ENCODE measurements at places on chromosomes 7 and 10.

GRCh38 chr10:26243351-26243720 lies 26.8 kb downstream of the GAD2 start:
- DNase-seq: no peak

DNA sequence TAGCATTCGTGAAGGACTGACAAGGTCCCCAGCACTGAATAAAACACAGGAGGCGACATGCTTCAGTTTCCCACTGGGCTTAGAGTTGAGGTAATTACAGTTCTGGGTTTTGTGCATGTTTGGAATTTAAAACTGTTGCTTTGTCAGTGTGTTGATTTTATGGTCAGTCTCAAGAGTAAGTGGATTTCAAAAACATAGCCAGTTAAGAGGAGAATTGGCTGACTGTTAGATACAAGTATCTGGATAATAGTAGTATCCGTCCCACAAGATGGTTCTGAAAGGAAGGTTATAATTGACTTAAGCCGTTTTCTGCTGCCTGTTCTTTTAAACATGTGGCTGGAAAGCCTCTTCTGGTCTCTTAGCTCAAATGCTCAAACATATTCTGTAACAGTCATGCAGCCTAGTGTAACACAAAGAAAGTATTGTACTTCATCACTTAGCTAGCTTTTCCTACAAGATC lies 170.9 kb downstream of the POLR1F start:
- DNase-seq: no peak

- no peak for DNase-seq
Measured at GRCh38 chr7:12207046-12207445, 4.0 kb upstream of the TMEM106B start.

DNA sequence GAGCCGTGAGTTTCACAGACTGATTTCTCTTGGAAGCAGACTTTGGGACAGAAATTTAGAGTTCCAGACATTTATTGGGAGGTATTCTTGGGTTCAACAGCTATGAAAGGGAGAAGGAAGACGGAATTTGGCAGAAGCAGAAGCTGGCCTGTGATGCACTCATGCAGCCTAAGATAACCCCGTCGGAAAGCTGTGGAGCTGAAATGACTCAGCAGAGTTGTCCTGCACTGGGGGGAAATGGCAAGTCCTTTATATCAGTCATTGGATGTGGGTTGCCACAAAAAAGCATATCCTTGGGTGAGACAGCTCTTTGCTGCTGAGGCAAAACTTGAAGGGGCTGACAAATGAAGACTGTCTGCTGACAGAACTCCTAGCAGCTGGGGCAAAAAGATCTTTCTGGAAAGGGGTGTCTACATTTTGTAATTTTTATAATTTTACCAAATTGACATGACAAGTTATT lies 11.5 kb upstream of the MICU1 start:
- no peak for DNase-seq

GRCh38 chr7:32532086-32532485 lies 36.8 kb downstream of the AVL9 start:
- DNase-seq: no peak

Measured in right renal cortex interstitium (tissue), 3 donors.